ENCODE measurements at places on chromosomes 5 and 9.

DNA sequence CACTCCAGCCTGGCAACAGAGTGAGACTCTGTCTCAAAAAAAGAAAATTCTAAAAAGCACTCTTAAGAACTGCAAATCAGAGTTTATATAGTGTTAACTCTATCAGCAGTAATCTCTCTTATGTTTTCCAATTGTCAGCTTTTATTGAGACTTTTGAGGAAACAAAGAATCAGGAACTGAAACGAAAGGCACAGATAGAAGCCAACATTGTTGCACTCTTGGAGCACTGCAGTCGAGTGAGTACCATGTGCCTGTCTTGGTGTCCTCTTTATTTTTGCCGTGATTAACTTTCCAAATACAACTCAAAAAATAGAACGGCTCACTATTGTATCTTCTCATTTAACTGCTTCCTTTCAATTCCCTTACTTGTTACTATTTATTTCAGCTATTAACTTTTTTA lies 41.7 kb upstream of the LRRC19 start:
- no peak for DNase-seq

DNA sequence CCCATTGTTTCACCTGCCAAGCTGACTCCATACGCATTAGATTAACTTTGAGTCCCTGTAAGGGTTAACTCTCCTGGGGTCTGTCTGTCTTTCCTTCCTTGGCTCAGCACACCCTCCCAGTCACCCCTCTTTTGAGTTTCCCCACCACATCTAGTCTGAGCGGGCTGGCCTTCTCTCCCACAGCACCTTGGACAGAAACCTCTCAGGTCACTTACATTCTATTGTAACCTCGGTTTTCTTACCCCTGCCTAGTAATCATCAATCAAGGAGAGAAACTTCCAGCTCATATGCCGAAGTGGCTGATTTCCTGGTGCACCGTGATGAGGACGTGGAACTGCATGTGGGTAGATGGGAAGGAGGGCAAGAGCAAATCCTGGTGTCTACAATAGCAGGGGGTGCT lies 102.1 kb downstream of the MYO10 start:
- no peak for DNase-seq

- DNase-seq, result no peak
These were observed 41.1 kb downstream of the STC2 start for GRCh38 chr5:173287086-173287485.

DNA sequence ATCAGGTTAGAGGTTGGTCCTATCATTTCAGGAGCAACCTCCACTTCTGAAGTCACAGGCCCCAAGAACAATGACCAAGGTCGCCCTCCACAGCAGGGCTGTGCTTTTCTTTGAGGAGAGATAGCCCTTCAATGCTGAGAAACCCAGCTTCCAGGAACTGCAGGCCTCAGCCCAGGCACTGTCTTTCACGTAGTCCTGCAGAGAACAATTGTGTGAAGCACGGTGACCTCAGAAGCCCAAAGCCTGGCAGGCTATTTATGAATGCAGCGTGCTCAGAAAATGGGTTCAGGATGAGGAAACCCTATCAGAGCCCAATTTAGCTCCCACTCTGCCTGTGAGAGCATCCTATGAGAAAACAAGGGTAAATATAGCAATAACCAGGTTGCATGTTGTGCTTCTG lies 388.3 kb downstream of the PLK2 start:
- no peak for DNase-seq

- no peak for DNase-seq
These were observed 86.7 kb upstream of the TAS2R1 start for GRCh38 chr5:9716838-9717281.

DNA sequence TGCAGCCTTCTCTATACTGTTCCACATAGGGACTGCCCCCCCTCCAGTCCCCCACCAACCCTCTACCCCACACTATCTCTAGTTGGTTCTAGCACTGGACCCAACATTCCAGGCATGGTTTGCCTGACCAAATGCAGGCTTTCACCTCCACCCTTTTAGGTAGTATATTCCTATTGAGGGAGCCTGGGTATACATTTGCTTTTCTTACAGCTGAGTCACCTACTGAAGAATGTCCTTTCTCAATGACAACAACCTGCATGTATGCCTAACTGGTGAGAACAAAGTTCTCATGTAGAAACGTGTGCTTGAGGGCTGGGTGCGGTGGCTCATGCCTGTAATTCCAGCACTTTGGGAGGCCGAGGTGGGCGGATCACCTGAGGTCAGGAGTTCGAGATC lies 8.2 kb downstream of the TNIP1 start:
- no peak for DNase-seq

DNA sequence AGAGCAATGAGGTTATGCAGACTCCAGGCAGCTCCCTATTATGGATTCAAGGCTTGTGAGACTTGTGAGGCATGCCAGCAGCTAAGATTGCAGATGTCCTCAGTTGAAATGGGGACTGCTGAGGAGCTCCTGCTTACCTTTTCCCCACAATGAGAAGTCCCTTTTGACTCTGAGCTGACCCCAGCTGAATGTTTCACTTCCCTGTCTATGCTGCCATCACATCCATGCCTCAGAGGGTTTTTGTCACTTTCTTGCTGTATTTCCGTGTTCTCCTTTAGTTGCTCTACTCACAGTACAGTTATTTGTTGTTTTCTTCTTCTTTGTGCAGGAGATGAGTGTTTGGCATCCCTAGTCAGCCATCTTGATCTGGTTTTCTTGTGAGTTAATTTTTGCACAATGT lies 18.8 kb upstream of the OR2S2 start:
- DNase-seq, result no peak

DNA sequence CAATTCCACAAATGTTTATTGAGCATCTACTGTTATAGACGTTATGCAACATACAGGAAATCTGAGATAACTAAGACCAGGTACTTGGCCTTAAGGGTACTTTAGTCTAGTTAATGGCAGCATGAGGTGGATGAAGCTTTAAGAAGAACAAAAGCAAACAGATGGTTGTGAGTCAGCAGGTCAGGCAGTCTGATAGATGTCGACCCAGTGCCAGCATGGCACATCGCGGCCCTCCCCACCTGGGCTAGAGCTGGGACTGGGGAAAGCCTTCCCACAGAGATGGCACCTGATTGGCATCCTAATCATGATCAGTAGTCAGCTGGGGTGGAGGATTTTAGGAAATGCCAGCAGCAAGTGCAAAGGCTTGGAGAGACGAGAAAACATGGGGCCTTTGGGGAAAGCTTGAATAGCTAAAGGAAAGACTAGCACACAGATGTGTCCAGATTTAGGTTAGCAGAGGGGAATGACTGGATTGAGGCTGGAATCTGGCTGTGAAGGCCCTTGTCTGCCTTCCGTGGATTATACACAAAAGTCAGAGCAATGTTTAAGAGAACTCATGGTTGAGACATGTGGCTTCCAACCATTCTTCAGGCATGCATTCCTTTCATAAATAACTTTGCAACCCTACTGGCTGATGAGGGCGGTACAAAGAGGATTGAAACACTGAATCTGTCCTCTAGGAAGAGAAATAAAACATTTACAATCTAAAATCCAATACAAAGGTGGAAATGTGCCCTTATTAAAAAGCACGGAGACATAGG lies 395.4 kb upstream of the WWC1 start:
- DNase-seq, result no peak

DNA sequence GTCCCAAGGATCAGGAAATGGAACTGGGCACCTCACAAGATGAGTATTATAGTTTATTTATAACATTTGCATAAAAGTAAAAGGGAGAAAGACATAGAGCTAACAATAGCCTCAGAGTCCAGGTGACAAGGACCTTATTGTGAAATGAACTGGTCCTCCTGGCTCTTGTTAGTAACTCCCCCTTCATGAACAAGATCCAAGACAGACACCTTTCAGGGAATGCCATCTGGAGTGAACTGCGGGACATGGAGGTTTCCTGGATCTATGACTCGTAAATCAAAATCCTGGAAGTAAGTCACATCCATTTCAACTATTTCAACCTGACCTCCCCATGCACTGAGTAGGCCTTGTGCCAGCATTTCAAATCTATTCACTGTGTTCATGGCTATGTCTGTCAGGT lies 129.5 kb upstream of the GAS1 start:
- no peak for DNase-seq

- DNase-seq, result no peak
These were observed 514.8 kb downstream of the PSAT1 start for GRCh38 chr9:78811622-78812276.

- no peak for DNase-seq
These were observed 102.5 kb upstream of the SH3GL2 start for GRCh38 chr9:17476401-17476800.

DNA sequence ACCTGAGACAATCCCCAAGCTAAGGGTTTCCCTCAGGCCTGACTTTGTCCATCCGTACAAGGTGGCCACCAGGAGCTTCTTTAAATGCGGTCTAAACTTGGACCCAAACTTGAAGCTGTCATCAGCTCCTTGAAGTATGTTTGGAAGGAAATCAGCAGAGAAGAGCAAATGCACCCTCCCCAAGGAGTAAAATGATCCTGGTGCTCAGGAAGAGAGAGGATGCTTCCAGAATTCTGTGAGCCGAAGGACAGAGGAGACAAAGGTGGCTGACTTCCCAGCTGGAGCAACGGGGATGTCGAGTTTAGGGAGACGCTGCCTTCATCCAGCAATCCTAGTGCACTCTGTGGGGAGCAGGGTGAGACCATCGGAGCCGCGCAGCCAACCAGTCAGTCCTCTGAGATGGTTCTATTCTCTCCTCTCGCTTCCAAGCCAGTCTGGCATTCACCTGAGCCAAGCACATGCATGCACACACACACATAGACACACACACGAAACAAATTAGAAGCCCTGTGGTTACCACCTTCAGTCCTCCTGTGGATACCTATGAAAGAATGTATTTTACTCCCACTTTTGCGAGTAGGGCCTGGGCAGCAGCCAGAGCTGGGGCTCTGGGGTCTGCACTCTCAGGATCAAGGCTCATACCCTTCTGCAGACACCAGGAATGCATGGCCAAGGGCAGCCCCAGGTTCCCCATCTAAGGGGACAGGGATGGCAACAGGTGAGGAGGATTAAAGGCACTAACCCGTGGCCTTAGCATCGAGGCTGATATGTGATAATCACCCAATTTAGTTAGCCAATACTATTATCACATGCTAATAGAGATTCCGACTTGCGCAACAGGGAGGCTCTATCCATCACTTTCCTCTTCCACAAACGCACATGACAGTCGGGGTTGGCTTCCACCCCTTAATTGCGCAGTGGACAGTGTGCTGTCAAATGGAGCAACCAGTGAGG lies 75.8 kb downstream of the GTF3C4 start:
- DNase-seq, result no peak

GRCh38 chr5:98942847-98943246 lies 14.0 kb upstream of the CHD1 start:
- DNase-seq, result no peak

- no peak for DNase-seq
These were observed 452.4 kb upstream of the GRAMD2B start for GRCh38 chr5:125970631-125971307.

DNA sequence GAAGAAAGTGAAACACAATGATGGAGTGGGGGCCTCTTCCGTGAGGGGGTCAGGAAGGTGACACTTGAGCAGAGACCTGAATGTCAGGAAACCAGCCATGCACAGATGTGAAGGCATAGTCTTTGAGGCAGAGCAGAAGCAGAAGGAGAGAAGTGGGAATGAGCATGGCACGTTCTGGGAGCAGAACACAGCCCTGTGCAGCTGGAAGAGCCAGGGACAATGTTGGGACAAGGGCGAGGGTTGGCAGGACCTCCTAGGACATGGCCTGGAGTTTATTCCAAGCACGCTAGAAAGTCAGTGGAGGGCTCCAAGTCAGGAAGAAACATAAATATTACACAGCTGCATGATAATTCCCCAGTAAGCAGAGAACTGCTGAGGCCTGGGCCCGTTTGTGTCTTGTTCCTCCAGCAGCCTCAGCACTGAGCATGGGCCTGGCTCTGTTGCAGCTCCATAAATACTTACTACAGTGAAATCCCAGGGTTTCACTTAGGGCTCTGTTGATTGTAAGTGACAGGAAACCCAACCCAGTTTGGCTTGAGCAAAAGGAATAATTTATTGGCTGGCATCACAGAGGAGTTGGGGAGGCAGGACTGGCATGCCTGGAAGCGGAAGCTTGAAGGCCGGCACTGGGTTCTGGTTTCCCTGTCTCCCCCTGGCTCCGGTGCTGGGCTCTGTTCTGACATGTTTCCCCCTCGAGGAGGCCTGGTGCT lies 66.2 kb downstream of the MVB12B start:
- no peak for DNase-seq

GRCh38 chr5:130251931-130252330 lies 347.7 kb downstream of the CHSY3 start:
- no peak for DNase-seq

DNA sequence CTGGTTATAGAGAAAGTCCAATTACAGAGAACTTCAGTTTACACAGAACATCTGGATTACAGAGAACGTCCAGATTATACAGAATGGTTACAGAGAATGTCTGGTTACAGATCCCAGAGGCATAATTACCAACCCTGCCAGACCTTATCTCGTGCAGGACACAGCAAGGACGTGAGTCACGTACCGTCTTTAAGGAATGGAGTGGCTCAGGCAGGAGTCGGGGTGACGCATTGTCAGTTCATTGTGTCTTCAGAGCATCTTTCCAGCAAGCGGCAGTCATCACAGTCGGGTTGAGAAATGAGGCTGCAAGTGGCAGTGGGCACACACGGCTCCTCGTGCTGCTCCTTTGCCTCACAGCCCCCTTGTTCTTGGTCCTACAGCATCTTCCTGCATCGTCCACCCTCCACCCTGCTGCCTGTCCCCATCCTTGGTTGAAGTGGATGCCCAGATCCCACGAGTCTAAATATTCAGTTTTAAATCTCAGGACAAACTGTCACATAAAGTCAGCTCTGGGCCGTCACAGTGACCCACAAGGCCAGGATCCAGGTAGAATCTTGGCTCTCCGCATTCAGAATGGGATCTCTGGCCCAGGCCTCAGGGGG lies 30.0 kb upstream of the SLC6A19 start:
- DNase-seq, result no peak

DNA sequence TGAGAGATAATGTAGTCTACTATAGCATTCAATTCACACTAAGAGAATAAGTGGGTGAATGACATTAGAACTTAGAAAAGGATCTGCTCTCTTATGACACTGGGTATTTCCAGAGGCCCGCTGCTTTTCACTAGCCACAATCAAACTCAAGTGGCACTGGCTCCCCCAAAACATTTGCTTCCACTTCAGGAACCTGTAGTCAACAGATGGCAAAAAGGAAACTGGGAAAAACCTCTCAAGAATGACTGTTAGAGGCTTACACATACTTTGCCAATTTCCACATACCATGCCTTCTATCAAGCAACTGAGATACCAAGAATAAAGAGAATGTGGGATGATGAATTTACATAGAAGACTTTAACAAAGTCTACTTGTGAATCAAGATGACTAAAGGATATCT lies 11.2 kb downstream of the POC5 start:
- no peak for DNase-seq

DNA sequence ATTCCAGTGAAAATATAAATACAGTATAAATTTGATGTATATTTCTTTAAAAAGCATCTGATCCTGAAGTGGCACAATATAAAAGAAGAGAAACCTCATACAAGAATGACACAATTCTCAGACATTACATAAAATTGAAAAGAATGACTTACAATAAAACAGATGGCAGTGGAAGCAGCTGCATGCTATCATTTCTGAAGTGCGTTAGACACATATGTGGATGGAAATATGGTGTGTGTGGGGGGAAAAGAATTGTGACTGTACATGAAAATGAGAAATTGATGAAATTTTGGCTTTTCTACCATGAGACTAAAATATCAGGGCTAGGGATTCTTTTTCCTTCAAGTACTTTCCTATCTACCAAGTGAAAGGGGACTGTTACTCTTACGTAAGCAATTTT lies 45.9 kb upstream of the CDH18 start:
- no peak for DNase-seq
